CD4-positive, CD25-positive, alpha-beta regulatory T cell (primary cell): ENCODE measurements at places on chromosomes 12 and 14. TPM values are rescaled to one million over a fixed set of nuclear protein-coding genes. Genes with fewer than 3 reads are reported as not detected.

Gene RFLNA
- not detected for total RNA-seq

GRCh38 chr12:6745741-6746525, 7.0 kb downstream of the MLF2 start:
- no peaks in the 10 kb centered on the region for H3K27me3 ChIP-seq
- H3K36me3 ChIP-seq = peaks cover 32% of the 10 kb centered on the region
- H3K27ac ChIP-seq = no peak overlapping the region
- no peak overlapping the region for H3K4me3 ChIP-seq

DNA sequence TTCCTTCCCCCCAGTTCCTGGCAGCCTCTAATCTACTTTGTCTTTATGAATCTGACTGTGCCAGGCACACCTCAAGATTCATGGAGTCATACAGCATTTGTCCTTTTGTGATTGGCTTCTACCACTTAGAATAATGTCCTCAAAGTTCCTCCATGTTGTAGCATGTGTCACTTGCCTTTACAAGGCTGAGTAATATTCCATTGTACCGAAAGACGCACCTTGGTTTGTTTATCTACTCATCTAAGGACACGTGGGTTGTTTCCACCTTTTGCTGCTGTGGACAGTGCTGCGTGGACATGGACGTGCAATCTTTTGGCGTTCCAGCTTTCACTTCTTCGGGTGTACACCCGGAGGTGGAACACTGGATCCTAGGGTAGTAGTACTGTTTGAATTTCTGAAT, 33.5 kb downstream of the ANAPC7 start:
- DNase-seq = no peak
- H3K4me1 ChIP-seq = no peaks in the 10 kb centered on the region
- no peak overlapping the region for H3K27ac ChIP-seq
- H3K36me3 ChIP-seq = peaks cover 34% of the 10 kb centered on the region
- H3K4me3 ChIP-seq = no peak overlapping the region
- no peaks in the 10 kb centered on the region for H3K27me3 ChIP-seq

Gene PTPRQ
- not detected for total RNA-seq

GRCh38 chr14:104138098-104138717, at the start of gene KIF26A:
TSS of gene KIF26A (plus strand) at chr14:104138587. CDS start at chr14:104138723, 136 bp downstream.
- DNase-seq = no peak
- H3K36me3 ChIP-seq = no peaks in the 10 kb centered on the region
- no peak within 1 kb of the TSS for H3K4me3 ChIP-seq
- H3K27me3 ChIP-seq = no peaks in the 10 kb centered on the region
- no peak within 1 kb of the TSS for H3K27ac ChIP-seq

Gene TMEM117
- 4.7 TPM for total RNA-seq

- peaks cover 2% of the 10 kb centered on the region for H3K36me3 ChIP-seq
- DNase-seq = no peak
- H3K4me3 ChIP-seq = no peak overlapping the region
- H3K27me3 ChIP-seq = no peaks in the 10 kb centered on the region
Measured at GRCh38 chr14:77582511-77582910, 33.9 kb downstream of the SPTLC2 start.

Gene ADGRD1
- total RNA-seq = not detected
